ENCODE measurements at places on chromosomes 7 and 10.

GRCh38 chr7:151371266-151371665 is 29.7 kb downstream of the NUB1 start:
- DNase-seq = no peak

DNA sequence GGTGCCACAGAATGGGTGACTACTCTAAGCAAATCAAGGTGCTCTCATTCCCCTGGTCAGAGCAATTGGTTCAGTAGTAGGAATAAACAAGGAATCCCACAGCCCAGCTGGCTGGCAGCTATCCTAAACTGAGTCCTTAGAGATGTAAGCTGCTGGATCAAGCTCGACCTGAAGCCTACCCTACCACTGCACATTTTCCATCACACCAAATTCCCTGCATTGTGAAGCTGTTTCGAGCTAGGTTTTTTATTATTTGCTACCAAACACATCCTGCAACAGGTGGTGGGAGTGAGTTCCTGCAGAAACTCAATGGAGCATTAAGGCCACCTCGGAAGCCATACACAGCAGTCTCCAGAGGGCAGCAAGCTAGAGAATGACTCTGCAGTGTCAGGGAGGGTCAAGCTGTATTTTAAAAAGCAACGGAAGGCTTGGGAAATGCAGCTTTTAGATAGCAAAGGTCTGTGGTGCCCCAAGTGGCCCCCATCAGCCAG is 33.7 kb upstream of the TNRC18 start:
- DNase-seq = no peak

- DNase-seq = no peak
Measured at GRCh38 chr7:17661982-17662585, 278.2 kb downstream of the SNX13 start.

DNA sequence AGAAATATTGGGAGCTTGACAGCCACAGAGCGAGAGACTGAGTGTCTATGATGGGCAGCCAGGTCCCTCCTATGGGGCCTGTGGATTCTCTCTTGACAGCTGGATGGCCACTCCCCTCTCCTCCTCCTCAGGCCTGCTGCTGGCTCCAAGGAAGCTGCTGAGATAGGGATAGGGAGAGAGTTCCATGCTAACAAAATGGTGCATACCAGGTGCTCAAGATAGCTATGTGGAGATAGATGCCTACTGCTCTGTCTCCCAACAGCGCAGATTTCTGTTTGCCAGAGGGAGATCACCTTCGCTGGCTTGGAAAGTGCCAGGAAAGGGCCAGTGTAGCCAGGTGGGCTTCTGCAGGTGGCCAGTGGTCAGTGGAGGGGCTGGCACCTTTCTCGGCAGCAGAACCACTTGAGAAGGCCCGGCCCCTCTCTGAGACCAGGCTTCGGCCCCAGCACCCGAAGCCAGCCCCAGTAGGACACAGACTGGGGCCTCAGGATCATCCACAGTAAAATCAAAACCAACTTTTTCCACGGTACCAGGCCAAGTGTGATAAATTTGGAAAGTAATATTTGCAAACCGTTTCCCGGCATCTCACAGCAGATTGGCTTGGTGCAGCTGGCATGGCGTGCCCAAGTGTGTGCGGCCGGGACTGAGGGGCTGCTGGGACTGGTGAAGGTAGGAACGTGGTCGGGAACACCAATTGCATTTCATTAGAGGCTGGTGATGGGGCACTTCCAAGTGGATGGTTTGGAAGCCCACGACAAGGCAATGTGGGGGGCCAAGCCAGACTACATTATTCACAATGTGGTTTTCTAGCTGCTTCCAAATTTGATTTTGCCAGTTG is 139.6 kb downstream of the PTPN20 start:
- DNase-seq = no peak

- DNase-seq = no peak
Measured at GRCh38 chr7:135147341-135147898, 452 bp upstream of the TMEM140 start.

- DNase-seq = peak; percentile 14
Measured at GRCh38 chr10:17454161-17455014, at the start of gene ST8SIA6. Gene ST8SIA6, minus strand, starts transcription at chr10:17454595. Its CDS starts 340 bp downstream, at chr10:17454255.

GRCh38 chr7:30323006-30323355 is 38.6 kb downstream of the ZNRF2 start:
- no peak for DNase-seq

DNA sequence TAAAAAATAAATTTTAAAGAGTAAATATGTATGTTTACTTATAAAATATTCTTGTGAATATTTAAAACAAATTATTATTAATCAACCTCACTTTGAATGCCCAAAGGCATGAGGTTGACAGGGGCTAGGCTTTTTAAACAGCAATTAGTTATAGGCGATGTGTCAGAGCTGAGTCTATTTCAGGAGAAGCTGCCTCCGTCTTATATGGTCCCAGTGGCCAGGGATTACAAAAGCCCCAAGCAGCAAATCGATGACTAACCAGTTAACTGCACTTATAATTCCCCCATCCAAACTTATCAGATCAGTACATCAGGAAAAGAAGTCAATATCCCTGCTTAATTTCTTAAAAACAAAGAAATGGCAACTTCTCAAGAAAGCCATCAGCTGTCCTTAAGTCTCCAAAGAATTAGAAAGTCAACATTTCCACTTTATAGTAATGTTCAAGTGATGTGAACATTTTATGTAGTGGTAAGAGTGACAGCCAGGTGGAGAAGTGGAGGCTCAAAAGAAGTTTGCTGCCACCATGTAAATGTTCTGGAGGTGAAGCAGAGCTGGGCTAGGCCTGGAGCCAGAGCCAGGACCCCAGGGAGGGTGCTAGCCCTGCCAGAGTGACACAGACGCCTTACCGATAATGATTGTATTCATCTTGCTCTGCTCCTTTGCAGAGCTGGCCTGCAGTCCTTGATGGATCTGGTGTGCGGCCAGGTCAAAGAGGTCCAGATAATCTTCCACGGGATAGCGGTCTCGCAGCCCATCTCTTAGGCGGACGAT is 51.5 kb downstream of the CHST15 start:
- no peak for DNase-seq

DNA sequence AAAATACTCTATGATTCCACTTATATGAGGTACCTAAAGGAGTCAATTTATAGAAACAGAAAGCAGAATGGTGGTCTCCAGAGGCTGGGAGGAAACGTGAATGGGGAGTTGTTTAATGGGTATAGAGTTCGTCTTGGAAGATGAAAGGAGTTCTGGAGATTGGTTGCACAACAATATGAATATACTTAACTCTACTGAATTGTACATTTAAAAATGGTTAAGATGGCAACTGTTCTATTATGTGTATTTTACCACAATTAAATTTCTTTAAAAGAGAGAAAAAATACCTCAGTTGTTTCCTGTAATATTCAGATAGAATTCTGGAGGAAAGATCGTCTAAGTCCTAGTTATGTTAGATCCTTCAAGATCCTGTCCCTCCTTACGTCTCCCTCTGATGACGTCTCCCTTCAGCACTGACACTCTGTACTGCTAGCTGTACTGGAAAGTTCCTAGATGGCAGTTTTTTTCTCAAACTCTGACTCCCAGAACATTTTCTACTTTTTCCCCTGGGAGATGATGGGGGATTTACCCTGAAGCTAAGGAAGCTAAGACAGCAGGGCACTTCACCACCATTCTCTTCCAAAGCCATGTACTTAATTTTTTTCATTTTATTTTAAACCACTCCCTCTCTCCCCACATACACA is 53.2 kb upstream of the CAV2 start:
- no peak for DNase-seq

GRCh38 chr10:114681542-114681941 is 23.5 kb upstream of the ABLIM1 start:
- no peak for DNase-seq

DNA sequence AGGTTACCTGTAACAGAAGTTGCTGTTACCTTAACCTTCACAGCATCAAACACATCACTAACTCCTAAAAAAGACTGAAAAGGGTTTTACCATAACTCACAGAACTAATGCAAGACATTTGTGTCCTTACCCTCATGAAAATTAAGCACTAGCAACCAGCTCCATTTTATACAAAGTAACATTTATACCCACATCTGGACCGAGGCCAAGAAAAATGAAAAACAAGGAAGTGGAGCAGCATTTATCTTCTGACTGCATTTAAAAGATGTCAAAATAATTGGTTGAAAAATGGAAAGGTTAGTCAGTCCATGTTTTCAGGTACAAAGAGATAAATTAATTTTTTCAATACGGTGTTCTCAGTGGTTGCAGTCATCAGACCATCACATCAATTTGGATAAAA is 3.1 kb upstream of the RBP4 start:
- DNase-seq = no peak

- DNase-seq = no peak
Measured at GRCh38 chr10:94427166-94427565, 24.8 kb downstream of the TBC1D12 start.

DNA sequence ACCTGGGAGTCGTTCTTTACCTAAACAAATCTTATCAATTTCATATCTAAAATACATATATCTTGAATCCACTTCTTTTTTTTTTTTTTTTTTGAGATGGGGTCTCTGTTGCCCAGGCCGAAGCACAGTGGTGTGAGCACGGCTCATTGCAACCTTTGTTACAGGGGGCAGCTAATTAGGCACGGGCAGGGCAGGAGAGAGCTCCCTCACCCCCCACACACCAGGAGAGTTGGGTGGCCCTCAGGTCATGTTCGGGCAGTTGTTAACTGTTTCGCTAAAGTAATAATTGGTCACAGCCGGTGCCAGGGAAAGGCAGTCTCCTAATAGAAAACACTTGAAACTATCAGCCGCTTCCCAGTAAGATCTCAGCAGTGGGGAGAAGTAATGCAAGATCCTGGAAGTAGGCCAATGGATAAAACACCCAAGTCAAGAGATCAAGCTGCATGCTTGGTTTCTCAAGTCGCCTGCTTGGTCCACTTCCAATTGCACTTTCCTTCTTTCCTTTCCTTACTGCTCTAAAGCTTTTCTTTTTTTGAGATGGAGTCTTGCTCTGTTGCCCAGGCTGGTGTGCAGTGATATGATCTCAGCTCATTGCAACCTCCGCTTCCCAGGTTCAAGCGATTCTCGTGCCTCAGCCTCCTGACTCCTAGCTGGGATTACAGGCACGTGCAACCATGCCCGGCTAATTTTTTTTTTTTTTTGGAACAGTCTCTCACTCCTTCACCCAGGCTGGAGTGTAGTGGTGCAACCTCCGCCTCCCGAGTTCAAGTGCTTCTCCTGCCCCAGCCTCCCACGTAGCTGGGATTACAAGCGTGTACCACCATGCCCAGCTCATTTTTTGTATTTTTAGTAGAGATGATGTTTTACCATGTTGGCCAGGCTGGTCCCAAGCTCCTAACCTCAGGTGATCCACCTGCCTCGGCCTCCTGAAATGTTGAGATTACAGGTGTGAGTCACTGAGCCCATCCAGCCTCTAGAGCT is 21.3 kb upstream of the EFCAB10 start:
- DNase-seq = no peak

- no peak for DNase-seq
Measured at GRCh38 chr7:47887016-47887640, 61.1 kb downstream of the PKD1L1 start.

- no peak for DNase-seq
Measured at GRCh38 chr7:124071843-124072242, 39.0 kb upstream of the TMEM229A start.

DNA sequence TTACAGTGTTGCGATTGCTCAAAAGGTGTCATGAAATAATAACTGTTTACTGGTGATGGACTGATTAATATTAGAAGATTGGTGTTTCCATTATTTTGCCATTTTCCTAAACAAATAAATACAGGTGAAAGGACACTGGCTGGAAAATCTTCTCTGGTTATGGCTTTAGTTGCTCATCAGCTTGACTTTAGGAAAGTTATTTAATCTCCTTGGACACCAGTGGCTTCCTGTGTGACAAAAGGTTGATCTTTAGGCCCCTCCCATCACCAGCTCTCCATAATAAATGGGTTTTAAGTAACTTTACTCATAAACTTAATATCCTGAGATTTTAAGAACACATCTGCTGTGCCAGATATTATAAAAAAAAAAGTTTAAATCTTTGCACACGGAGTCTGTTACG is 737 bp downstream of the CABCOCO1 start:
- DNase-seq = no peak

DNA sequence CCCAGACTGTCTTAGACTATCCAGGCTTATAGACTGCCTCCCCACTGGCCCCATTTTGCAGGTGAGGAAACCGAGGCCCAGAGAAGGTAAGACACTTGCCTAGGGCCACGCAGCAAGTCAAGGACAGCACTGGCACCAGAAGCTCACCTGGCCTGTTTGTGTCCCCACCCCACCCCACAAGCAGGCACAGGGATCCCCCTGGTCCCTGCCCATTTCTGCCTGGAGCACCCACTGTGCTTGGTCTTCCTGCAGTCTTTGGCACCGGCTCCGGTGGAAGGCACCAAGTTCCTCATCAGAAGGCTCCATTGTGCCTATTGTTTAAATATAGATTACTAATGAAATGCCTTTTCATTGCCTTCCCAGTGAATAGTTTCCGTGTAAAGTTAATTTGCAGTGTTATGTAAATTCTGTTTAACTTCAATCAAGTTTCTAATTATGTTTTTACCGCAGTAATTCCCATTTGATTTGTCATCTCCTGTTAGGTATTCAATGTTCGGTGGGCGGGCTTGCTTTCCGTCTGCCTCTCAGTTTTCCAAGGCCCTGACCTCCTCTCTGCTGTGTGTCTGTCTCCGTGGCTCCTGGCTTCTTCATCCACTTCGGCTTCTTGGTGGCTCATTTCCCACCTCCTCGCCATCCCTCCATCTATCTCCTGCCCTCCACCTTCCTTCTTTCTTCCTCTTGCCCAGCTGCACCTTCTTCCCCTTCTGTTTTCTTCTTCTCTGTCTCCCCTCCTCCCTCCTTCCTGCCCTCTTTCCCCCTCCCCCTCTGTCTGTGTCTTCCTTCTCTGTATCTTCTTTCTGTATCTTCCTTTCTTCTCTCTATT is 75.8 kb downstream of the ZMIZ1 start:
- DNase-seq = no peak

- DNase-seq = no peak
Measured at GRCh38 chr10:92757711-92758104, 68.0 kb downstream of the HHEX start.

GRCh38 chr7:104836976-104837375 is 177.0 kb upstream of the KMT2E start:
- DNase-seq = no peak
